ENCODE measurements at places on chromosomes 16 and 17.

DNA sequence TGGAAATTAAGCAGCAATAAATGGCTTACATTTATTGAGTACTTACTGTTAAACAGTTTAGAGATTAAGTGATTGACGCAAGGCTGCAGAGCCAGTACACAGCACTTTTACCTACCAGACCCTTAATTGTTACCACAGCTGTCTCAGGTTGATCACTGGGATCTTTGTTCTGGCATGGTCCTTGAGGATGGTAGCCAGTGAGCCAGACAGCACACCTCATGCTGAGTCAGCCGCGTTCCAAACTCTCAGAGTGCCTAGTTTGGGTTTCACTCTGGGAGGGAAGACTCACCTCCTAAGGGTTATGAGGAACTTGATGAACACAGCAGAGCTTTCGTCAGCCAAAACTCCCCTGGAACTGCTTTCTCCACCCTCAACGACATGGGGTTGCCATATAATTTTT, 20.4 kb downstream of the CDH3 start:
- no peak for DNase-seq

DNA sequence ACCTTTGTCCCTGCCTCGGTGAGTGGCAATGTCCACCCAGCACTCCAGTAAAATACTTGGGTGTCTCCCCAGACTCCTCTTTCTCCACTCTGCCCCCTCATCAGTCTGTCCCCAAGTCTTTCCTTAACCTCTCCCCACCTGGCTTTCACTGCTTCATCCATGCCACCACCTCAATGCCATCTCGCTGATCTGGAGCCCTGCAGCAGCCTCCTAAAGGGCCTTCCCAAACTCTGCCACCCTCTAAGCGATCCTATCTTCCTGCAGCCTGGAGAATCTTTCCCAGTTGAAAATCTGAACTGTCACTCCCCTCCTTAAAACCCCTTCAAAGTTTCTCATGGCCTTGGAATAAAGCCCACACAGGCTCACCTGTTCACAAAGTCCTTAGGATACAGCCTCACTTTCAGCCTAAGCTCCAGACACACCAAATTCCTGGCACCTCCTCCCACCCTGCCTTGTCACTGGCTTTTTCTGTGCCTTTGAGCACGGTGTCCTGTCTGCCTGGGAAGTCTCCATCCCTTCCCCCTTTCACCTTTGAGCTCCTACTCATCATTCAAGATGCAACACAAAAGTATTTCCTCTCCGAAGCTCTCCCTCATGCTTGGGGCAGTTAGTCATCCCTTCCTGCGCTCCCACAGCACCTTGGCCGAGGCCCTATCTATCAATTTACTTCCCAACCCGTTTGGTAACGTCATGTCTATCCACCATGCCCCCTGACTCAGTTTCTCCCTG, 2.8 kb downstream of the WNK4 start:
- DNase-seq = no peak

DNA sequence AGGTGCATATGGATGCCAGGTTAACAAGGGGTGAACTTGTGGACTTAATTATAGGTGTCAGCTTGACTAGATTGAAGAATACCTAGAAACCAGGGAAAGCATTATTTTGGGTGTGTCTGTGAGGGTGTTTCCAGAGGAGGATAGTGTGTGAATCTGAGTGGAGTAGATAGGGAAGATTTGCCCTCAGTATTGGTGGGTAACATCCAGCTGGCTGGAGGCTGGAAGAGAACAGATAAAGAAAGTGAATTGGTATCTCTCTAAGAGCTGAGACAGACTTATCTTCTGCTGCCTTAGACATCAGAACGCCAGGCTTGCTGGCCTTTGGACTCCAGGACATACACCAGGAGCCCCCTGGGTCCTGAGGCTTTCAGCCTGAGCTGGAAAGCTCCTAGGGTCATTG, 75.2 kb downstream of the CDRT15 start:
- no peak for DNase-seq

- no peak for DNase-seq
Observed at GRCh38 chr17:74520016-74520434, 11.2 kb downstream of the CD300LB start.

DNA sequence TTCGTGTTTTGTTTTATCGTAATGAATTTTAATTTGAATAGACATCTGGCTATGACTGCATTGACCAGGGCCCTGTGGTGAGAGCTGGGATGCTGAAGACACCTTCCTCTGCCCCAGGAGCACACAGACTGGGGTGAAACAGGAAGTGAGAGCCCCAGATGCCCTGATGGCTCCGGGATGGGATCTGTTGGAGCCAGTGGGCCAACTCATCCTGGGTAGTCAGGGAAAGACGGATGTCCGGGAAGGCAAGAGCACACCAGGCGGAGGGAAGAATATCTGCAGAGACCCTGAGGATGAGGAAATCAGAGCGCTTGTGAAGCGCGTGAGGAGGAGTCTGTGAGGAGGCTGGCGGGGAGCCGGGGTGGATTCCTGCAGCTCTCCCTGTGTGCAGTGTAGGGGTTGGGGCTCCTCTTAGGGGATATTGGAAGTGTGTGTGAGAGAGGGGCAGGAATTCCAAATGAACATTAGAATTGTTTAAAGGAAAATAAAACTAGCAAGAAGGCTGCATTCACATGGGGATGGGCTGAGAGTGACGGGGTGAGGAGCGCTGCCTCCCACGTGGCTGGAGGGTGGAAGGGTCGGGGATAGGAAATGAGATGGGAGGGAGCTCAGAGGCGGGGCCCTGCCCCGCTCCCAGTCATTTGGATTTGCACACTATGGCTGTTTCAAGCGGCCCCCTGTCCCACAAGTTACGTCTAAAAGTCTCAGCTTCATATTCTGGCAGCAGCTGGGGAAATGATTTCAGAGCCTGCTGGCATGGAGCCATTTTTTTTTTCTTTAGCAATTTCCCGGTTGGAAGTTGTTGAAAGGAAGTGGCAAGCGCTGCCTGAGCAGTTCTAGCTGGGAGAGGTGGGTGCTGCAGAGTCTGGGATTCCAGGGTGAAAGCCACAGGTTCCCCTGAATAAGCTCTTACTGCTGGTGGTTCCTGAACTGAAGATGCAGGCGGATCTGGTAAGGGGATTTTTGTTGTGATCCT, 71.2 kb upstream of the LGALS9 start:
- no peak for DNase-seq

- DNase-seq = peak; percentile 61
Observed at GRCh38 chr17:75832164-75832651, 12.0 kb downstream of the UNC13D start.

- no peak for DNase-seq
Observed at GRCh38 chr16:8108991-8109509, 481.3 kb downstream of the TMEM114 start.

GRCh38 chr17:63365366-63366240, 80.5 kb downstream of the CYB561 start:
- no peak for DNase-seq

DNA sequence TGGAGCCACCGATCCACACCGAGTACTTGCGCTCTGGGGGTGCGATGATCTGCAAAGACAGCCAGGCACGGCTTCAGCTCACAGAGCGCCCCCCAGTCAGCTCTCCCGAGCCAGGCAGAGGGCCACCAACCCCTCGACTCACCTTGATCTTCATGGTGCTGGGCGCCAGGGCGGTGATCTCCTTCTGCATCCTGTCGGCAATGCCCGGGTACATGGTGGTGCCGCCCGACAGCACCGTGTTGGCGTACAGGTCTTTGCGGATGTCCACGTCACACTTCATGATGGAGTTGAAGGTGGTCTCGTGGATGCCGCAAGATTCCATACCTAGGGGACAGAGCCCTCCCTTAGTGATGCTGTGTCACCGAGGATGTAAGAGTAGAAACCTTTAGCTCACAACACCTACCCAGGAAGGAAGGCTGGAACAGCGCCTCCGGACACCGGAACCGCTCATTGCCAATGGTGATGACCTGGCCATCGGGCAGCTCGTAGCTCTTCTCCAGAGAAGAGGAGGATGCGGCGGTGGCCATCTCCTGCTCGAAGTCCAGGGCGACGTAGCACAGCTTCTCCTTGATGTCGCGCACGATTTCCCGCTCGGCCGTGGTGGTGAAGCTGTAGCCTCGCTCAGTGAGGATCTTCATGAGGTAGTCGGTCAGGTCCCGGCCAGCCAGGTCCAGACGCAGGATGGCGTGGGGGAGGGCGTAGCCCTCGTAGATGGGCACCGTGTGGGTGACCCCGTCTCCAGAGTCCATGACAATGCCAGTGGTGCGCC, 1.6 kb downstream of the ACTG1 start:
- peak; percentile 51 for DNase-seq

GRCh38 chr17:79160980-79161636, 86.5 kb downstream of the ENGASE start:
- DNase-seq = peak; percentile 55

- DNase-seq = peak; percentile 81
Observed at GRCh38 chr17:77449908-77450741, 309.4 kb downstream of the SEC14L1 start.

DNA sequence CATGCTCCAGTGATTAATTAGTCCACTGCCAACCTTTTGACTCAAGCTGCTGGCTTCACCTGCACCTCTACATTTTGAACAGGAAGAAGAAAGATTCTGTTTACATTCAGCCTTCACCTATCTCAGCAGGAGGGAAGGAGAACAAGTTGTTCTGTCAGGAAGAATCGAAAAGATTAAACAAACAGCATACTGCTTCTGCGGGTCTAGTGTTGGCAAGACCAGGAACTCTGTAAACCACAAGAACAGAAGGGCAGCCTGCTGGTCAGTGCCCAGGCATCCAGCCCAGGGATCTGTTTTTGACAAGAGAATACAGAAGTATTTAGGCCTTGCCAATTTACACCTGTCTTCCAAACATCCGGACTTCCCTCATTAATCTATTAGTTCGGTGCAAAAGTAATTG, 189.7 kb downstream of the CHD9NB start:
- DNase-seq = no peak

GRCh38 chr16:3017794-3018506, at the start of gene CLDN6:
Gene CLDN6 (minus strand): TSS chr16:3018183. CDS start chr16:3016021, 2,162 bp downstream.
- peak; percentile 38 for DNase-seq

- no peak for DNase-seq
Observed at GRCh38 chr16:88022076-88023042, 71.1 kb downstream of the BANP start.

DNA sequence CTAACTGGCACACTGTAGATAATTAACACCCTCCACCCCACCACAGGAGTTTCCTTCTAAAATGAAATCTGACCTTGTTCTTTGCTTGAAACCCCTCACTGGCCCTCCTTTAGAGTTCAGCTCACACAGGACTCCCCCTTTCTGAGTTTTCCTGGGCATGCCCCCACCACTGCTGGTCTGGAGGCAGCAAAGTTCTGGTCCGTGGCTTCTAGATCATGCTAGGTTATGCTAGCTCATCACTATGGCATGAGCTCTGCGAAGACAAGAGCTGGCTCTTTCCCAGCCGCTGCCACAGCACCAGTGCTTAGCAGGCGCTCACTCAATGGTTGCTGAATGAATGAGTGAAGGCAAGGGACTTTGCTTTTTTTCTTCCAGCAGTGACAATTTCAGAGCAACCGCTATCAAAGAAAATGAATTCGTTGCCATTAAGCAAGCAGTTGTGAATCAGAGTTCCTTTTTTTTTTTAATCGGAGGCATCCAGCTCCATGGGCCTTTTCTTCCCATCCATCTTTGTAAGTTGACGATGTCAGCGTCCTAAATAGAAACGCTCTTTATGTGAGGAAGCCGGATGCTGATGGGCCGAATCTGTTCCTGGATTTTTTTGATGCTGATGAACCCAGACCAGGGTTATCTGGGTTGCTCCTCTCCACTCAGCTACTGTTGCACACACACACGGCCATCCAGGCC, 80.8 kb upstream of the NOL11 start:
- DNase-seq = no peak

DNA sequence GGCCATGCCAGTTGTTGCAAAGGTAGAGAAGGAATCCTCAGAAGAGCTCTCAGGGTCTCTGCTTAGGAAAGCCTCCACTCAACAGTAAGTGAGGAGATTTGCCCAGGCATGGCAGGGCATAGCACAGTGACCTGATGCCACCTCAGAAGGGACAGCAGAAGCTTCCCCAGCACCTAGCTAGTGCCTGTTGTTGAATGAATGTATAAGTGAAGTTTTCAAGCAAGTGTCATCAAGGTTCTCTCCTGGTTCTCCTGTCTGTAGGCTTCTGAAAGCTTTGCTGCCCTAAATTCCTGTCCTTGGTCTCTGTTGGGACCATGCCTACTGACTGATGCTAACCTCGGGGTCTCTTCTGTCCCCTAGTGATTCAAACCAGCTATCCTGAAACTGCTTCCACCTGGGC, 114.9 kb upstream of the TBX2 start:
- DNase-seq = no peak

- no peak for DNase-seq
Observed at GRCh38 chr17:32656886-32657285, 170.1 kb downstream of the CDK5R1 start.

- peak; percentile 92 for DNase-seq
Observed at GRCh38 chr17:8225813-8226535, 15.6 kb upstream of the AURKB start.

DNA sequence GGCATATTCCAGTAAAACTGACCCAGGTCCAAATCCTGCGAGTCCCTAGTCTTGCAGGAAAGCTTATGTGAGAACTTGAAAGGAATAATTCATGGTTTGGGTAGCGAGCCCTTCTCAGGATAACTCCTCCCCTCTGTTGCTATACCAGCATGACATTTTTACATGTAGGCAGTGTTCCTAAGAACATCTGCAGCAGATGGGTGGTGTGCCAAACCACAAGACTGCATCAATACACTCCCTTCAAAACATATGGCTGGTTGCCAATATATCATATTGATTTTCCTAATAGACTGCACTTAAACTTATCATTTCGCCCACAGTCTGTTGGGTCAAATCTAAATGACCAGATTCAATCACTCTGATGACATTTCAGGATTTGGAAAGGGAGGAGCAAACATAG, 19.9 kb downstream of the PSME3IP1 start:
- DNase-seq = no peak

DNA sequence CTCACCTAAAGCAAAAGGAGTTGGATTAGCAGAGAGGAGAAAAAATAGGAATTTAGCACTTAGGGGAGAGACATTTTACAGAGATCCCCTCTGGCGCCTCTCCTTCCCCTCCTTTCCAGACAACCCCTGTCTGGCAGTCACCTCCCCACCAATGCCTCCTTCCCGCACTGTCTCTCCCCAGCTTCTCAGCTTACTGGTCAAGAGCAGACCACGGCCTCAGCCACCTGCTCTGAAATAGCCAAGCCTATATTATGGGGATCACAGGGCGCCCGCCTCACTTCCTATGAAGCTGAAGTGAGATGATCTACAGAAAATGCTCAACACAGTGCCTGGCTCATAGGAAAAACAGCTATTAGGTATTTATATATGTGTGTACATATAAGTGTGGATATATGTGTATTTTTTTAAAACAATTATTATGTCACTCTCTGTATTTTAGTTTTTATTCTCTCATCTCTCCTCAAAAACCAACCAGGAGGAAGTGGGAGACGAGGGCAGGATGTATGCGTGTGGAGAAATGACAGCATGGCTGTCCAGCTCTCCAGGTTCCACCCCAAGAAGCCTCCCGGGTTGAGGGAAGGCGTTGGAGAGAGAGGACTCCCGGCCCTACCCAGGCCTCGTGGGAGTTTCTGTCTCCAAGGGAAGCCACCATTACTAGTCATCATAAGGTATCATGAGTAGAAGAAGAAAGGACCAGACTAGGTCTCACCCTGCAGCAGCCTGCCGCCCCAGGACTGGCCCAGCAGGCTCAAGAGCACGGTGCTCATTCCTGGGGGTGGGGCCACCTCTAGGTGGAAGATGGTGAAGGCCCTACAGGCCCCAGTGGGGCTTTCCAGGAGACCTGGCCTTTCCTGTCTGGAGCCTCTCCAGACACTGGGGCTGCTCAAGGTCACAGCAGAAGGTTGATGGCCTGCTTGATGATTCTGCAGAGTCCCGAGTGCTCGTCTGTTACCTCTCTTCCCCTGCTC, 27.2 kb downstream of the MAP3K14 start:
- DNase-seq = no peak

GRCh38 chr16:11310997-11311561, 29.9 kb upstream of the PRM1 start:
- DNase-seq = peak; percentile 67

GRCh38 chr17:60371818-60372510, 20.0 kb downstream of the USP32 start:
- no peak for DNase-seq
